Calu3 (cell line): ENCODE measurements at places on chromosomes 16 and 17.
A peak's percentile ranks its signal among the peaks of the same experiment; 100 is the strongest.

- peak; percentile 91 for DNase-seq
These were observed 18.5 kb upstream of the NAGLU start for GRCh38 chr17:42517516-42517915.

- DNase-seq: peak; percentile 75
These were observed 2.9 kb downstream of the GSE1 start for GRCh38 chr16:85615852-85616606.

DNA sequence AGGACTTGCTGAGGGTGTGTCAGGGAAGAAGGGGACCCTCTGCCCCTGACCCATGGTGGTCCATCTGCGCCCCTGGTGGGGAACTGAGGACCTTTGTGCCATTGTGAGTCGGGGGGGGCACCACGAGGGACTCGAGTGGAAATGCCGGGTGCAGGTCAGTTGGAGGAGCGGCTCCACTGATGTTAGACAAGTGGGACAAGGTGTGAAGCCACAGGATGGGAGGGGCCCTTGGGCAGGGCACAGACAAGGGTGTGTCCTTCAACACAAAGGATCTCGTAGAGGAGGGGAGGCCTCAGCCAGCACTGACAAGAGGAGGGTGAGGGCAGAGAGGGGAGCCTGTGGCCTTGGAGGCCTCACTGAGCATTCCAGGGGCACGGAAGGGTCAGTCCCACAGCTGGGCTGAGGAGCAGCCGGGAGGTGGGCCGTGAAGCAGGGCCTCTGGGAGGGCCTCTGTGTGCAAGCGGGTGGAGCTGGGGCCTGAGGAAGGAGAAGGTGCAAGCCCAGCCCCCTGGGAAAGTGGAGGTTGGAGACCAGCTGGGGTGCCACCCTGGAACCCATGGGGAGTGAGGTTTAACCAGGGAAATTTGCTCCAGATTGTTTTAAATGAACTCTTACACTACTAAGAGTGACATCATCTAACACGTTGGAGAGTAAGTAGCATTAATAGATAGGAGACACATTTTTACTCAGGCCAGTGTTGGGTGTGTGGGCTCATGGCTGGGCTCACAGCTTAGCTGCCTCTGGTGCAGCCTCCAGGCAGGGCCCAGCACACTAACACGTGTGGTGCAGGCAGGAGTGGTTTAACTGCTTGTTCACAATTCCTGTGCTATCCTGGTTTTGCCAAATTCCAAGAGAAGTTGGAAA lies 27.9 kb downstream of the NARF start:
- DNase-seq: no peak

DNA sequence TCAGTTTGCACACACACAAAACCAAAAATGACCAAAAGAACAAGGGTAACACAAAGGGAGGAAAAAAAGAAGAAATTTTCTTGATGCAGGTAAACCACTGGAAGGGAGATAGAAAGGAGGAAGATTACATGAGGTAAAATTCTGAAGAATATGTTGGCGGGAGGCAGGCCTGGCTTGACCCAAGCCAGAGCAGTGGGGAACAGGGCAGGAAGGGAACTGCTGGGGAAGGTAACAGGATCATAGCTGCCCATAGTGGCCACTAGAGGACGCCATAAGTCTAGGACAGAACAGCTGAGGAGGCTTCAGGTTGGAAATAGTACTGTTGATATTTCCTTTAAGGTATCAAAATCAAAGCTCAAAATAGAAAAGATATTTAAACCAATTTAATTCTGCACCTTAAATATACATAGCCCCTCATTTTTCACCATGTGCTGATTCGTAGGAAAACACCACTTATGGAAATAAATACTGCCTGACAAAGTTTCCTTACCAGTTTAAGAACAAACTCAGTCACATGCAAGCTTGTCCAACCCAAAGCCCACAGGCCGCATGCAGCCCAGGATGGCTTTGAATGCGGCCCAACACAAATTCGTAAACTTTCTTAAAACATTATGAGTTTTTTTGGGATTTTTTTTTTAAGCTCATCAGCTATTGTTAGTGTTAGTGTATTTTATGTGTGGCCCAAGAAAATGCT lies 15.5 kb downstream of the VPS35 start:
- peak; percentile 57 for DNase-seq

- DNase-seq: no peak
These were observed 129.4 kb downstream of the TANC2 start for GRCh38 chr17:63095459-63095858.

DNA sequence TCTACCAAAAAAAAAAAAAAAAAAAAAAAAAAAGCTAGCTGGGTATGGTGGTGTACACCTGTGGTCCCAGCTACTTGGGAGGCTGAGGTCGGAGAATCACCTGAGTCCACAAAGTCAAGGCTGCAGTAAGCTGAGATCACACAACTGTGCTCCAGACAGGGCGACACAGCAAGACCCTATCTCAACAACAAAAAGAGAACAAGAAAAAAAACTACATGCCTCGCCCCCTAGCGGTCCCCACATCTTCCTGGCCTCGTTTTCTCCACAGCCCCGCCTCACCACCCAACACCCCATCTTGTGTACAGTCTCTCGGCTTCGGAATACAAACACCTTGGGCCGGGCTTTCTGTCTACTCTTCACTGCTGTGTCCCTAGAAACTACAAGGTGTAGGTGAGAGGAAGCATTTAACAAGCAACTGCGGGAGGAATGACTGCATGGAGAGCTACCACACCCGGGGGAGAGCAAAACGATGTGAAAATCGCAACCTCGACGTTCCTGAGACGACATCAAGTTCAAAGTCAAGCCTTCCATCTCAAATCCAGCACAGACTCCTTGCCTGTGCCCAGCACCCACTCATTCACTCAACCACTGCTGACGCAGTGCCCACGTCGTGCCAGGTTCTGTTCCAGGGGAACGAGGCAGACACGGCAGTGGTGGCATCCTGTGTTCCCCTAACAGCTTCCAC lies 9.0 kb downstream of the NTAN1 start:
- no peak for DNase-seq

GRCh38 chr17:37744961-37745800 lies at the start of gene HNF1B:
Gene HNF1B (minus strand): TSS chr17:37745059. CDS start chr17:37744884, 175 bp downstream.
- DNase-seq: peak; percentile 97

GRCh38 chr17:44688675-44689476 lies 700 bp downstream of the CCDC43 start:
- DNase-seq: no peak

GRCh38 chr16:53666786-53667415 lies 36.8 kb downstream of the RPGRIP1L start:
- DNase-seq: no peak

DNA sequence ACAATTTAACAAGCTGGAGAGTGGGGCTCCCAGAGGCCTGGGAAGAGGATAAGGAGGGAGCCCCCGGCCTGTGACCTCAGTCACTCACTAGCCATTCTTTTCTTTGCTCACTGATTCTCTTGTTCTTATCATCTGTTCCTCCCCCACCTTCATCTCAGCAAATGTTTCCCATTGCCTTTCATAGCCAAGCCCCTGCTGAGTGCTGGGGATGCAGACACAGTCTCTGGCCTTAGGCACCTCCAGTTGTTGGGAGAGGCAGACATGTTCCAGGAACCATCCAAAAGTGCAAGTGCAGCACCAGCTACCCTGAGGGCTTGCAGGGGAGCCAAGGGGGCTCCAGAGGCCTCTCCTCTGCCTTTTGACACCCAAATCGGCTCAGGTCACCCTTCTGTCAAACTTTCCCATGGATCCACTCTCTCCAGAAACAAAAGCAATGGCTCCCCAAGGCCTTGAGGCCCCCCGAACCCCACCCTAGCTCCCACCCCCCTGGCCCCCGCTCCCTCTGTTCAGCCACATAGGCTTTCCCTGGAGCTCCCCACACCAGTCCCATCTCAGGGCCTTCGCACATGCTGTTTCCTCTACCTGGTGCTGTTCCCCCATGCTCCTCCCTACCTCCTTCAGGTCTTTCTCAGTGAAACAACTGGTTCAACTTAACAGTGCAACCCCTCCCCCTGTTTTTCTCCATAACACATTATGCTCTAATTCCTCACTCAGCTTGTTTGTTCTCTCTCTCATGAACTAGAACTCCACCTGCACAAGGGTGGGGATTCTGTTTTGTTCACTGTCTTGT lies 14.9 kb upstream of the KCNJ12 start:
- no peak for DNase-seq

DNA sequence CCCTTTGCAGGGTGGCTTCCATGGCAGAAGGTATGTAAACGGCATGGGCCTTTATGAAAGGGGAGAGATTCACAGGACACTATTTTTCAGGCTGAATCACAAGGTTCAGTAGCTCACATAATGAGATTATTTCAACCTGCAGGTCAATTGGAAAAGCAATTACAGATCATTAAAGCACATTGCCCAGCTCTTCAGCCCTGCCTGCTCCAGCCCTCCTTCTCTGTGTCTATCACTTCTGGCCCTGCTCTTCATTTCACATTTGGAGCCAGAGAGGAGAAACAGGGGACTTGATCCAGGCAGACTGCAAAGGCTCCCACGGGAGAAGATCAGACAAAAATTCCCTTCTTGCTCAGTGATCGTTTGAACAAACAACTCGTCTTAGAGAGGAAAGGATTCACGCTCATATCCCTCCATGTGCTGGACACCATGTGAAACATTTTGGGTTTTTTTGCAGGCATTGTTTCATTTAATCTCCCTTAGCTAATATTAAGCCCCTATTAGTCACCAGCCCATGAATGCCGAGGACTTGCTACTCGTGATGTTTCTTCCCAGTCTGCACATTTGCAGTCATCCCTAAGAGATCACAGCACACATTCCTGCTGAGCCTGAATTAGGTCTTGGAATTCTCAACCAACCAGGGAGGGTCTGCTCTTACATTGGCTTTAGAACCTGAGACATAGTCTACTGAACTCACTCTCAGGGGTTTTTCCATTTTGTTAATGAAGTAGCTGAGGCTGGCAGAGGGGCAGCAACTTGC lies 443.9 kb upstream of the CCL2 start:
- DNase-seq: no peak

GRCh38 chr16:50195276-50195675 lies 42.2 kb downstream of the TENT4B start:
- no peak for DNase-seq

- no peak for DNase-seq
These were observed 1.5 kb downstream of the FLCN start for GRCh38 chr17:17235212-17236174.

- DNase-seq: no peak
These were observed 14.9 kb downstream of the GLG1 start for GRCh38 chr16:74591876-74592650.

DNA sequence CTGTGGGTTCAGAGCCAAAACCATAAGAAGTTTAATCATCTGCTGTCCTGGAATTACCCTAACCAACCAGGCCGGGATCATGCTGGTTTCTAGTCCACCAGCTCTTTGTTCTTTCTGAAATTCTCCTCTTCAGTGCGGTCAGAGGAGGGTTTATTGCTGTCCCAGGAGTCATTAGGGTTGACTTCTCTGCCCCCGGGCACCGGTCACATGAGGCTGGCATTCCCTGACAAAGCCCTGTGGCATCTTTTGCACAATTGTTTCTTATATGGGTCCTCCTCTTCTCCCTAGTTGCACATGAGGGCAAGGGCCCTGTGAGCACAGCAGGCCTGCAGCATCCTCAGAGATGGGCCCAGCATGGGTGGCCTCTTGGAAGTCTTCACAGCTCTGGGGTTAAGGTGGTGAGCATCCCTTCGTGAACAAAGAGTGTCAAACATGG lies 243.9 kb downstream of the IRF8 start:
- no peak for DNase-seq

- no peak for DNase-seq
These were observed 90.7 kb downstream of the WWP2 start for GRCh38 chr16:69852815-69853214.

- no peak for DNase-seq
These were observed 5.4 kb upstream of the BBS2 start for GRCh38 chr16:56525236-56525635.

- DNase-seq: no peak
These were observed 39.8 kb downstream of the HSBP1 start for GRCh38 chr16:83847371-83848225.

DNA sequence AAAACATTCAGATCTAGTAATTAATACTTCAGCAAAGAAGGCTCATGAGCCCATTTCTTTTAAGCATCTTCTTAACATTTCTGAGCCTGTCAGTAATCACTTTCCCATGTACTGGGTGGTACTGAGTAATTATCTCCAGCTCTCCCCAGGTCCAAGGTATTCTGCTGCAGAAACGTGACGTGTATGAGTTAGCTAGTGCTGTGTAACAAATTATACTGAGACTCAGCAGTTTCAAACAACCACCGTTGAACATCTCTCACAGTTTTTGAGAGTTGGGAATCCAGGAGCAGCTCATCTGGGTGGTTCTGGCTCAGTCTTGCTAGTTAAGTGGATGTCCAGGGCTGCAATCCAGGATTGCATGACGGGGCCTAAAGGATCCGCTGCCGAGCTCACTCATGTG lies 25.2 kb downstream of the C16orf95 start:
- DNase-seq: no peak

DNA sequence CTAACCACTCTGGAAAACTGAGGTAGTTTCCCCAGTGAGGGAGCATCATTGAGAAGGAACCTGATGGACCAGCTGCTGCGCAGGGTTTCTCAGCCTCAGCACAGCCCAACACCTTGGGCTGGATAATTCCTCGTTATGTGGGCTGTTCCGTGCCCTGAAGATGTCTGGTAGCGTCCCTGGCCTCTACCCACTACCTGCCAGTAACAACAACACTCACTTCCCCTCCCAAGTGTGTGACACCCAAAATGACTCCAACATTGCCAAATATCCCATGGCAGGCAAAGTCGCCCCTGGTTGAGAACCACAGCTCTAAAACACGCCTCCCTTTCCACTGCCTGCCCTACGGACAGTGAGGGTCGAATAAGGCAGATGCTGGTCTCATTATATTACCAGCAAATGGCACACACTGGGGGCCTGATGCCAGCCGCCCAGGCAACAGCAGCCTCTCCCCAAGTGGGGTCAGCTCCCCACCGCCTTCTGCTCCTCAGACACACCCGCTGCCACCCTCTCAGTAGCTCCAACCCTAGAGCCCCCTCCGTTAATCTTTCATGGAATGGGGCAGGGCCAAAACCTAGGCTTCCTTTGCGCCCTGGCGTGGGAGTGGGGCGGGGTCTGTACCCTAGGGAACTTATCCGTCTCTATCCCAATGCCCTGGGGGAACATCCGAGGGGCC lies 1.0 kb downstream of the RHBDF2 start:
- DNase-seq: no peak

GRCh38 chr17:44961921-44962350 lies 6.2 kb downstream of the C1QL1 start:
- DNase-seq: no peak

- DNase-seq: no peak
These were observed 30.8 kb downstream of the SUZ12 start for GRCh38 chr17:31967648-31968047.

- no peak for DNase-seq
These were observed 2.9 kb upstream of the CPNE7 start for GRCh38 chr16:89572485-89573205.
